ENCODE measurements at places on chromosomes 16 and 17.

DNA sequence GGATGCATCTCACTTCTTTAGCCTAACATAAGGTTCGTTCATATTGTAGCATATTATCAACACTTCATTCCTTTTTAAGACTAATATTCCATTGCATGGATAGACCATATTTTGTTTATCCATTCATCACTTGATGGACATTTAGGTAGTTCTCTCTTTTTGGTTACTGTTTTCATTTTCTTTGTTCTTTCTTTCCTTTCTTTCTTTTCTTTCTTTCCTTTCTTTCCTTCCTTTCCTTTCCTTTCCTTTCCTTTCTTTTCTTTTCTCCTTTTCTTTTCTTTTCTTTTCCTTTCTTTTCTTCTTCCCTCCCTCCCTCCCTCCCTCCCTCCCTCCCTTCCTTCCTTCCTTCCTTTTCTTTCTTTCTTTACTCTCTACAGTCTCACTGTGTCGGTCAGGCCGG, 24.2 kb downstream of the PLCG2 start:
- no peak for DNase-seq

GRCh38 chr17:69232650-69233049, 4.0 kb upstream of the ABCA10 start:
- no peak for DNase-seq

DNA sequence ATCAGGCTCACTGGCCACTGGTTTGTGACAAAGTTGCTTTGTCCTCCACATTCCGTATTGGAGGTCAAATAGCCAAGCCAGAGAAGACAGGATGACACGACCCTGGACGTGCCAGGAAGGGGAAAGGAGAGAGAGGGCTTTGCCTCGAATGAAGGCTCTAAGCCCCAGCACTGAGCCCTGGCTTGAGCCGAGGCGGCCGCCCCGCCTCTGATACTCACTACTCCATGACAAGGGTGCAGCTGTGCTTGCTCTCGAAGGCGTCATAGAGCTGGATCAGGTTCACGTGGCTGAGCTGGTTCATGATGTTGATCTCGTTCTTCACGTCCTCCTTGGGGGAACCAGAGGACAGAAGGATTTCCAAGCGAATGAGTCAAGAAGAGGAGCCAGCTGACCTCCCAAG, 19.3 kb downstream of the MYLK3 start:
- no peak for DNase-seq

DNA sequence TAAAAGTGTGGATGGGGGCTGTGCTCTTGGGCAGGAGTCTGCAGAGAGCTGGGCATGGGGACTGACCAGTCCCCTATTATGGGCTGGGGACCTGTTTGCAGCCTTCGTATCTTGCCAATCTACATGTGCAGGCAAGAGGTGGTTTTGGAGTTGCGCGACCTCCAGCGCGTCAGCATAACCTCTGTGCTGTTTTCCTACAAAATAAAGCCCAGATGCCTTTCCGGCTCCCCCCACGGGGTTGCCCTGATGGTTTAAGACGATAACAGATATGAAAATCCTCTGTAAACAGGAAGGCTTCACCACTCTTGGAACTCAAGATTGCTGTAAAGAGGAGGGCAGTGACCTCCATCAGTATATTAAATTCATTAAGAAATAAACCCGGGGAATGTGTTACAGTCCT, 16.5 kb upstream of the SPPL2C start:
- no peak for DNase-seq

All from GM12891 (cell line).